ENCODE measurements at places on chromosomes 11 and 22.

DNA sequence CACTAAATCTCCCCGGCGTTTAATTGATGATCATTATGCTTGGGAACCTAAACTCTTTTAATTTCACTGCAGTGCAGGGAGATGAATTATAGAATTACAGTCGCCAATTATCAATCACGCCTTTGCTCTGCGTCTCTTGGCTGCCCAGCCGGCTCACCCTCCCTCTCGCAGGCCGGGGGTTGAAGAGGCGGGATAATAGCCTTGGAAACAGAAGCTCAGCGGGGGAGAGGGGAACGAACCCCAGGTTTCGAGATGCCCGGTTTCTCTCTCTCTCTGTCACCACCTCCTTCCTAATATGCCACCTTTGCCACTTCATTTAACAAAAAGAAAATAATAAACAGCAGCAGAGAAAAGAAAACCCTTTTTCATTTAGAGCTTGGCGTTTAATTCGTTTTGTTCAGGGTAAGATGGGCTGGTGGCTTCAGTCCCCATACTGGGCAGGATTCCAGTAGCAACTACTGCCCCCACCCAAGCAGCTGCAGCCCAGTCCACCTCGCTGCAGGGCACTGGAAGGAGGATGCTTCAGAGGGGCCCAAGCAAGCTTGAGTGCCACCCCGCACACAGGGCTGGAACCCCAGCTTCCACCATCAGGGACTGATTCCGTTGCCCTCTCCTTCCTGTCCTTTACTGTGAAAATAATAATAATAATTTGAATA, 271.7 kb downstream of the BUD13 start:
- no peak for DNase-seq

DNA sequence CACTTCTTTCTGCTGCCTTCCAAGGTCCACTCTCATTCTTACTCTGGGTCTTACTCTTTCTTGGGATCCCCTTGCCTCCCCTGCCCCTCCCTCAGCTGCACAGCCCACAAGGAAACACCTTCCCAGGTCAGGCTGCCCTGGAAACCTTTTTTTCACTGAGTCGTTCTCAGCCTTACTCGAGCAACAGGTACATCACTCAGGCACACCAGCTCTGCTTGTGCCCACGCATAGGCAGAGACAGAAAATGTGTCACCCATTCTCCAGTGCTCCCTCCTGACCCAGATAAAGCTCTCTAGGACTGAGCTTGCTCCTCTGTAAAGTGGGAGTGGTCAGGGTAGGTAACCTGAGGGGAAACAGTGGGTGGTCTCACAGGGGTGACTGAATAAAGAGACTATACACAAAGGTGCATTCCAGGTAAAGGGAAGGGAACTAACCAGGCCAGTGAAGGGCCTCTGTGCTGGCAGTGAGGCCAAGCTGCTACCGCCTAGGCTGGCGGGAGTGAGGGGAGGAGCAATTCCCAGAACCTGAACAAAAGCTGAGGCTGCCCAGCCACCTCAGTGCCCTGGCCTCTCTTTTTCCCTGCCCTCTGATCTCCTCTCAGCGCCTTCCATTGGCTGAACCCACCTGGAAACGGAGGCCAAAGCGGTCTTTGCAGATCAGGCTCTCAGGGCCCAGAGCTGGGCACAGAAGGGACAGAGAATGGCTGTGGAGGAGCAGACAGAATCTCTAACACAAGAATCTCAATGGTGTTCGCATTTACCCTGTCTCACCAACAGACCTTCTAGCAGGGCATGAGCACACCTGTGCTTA, 15.9 kb downstream of the PRG3 start:
- no peak for DNase-seq

DNA sequence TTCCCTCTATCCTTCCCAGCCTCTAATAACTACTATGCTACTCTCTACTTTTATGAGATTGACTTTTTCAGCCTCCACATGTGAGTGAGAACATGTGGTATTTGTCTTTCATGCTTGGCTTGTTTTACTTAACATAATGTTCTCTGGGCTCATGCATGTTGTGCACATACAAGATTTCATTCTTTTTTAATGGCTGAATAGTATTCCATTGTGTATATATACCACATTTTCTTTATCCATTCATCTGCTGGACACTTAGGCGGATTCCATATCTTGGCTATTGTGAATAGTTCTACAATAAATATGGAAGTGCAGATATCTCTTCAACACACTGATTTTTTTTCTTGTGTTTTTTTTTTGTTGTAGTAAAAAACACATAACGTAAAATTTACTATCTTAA, 19.4 kb downstream of the OSBP2 start:
- no peak for DNase-seq

GRCh38 chr11:43515090-43515489, 156.4 kb downstream of the TTC17 start:
- DNase-seq = no peak

DNA sequence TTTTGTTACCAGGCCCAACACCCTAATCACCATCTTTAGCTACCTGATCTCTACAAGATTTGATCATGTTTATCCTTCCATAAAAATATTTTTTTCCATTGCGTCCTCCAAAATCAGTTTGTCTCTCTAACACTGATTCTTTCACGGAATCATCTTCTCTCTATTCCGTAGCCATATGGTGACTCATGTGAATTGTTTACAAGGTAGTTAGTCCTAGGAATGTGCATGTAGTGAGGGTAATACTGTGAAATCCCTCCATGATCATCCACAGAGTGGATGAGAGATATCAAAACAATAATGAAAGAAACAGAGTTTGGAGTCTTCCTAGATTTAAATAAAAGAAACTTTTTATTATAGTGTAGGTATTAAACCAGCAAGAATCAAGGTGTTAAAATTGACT, 230.2 kb downstream of the METTL15 start:
- no peak for DNase-seq

DNA sequence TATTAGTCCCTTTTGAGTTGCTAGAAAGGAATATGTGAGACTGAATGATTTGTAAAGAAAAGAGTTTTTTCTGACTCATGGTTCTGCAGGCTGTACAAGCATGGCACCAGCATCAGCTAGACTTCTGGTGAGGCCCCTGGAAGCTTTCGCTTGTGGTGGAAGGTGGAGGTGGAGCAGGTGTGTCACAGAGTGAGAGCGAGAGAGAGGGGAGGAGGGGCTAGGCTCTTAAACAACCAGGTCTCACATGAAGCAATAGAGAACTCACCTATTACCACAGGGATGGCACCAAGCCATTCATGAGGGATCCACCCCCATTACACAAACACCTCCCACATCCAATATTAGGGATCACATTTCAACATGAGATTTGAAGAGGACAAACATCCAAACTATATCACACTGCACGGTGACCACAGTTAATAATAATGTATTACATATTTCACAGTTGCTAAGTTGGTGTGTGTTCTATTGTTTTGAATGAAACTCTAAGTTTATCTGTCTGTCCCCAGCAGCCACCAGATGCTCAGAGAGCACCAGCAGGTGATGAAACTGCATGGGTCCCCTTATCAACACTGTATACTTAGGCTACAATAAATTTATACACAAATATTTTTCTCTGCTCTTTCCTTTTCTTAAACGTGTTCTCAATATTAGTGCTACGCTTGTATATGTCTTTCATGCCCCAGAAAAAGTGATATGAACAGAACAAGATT, 14.1 kb downstream of the ZFP91 start:
- no peak for DNase-seq

- DNase-seq = no peak
Observed at GRCh38 chr22:19871023-19871844, 16.6 kb upstream of the GNB1L start.

DNA sequence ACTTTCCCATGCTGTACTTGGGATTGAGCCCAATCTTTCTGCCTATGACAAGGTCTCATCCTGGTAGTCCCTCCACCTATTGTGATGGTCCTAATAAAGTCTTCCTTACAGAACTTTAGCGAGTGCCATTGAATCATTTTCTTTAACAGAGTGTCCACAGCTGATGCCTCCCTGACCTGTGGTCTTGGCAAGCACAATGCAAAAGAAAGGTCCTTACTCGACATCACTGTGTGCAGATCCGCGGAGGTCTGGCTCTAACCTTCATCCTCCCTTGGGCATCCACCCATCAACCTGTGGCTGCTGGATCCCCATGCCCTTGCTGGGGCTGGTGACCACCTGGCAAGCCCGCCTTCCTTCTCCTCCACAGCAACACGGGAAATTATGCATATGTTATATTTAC, 1203.9 kb downstream of the TBC1D22A start:
- DNase-seq = no peak

DNA sequence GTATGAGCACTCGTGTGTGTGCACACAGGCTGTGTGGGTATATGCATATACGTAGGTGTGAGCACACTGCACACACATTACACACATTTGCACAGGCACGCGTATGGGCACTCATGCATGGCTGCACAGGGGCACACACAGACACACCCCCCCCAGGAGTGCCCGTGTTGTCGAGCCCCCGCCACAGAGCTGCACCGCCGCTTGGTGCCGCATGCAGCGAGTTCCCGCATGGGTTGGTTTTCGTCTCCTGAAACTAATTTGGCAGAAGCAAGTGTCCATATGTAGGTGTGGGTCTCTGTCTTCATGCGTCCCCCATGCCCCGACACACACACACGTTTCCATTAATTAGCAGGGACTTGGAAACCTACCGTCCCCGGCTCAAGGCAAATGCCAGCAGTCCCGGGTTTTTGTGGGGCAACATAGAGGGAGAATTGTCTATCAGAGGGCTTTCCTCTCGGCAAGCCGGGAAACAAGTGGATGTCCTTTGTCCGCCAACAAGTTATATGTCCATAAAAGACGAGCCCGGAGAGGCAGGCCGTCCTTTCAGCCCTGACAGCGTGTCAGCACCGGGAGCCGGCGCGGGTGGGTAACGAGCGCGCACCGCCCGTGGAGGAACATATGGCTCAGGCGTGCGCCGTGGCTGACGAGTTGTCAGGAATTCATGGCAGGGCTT, 1291.7 kb downstream of the BRD1 start:
- no peak for DNase-seq

- DNase-seq = no peak
Observed at GRCh38 chr11:29629286-29629685, 387.5 kb downstream of the KCNA4 start.

GRCh38 chr11:117980720-117981119, 5.5 kb upstream of the IL10RA start:
- DNase-seq = no peak

GRCh38 chr11:1937616-1938342, 9.4 kb upstream of the MRPL23 start:
- no peak for DNase-seq

GRCh38 chr11:57476757-57477506, 16.6 kb downstream of the RTN4RL2 start:
- DNase-seq = no peak

GRCh38 chr11:122069707-122070360, 46.2 kb downstream of the BLID start:
- no peak for DNase-seq

- no peak for DNase-seq
Observed at GRCh38 chr11:27707676-27708075, 7.4 kb upstream of the BDNF start.

- DNase-seq = no peak
Observed at GRCh38 chr22:19912271-19912999, 29.1 kb upstream of the COMT start.

DNA sequence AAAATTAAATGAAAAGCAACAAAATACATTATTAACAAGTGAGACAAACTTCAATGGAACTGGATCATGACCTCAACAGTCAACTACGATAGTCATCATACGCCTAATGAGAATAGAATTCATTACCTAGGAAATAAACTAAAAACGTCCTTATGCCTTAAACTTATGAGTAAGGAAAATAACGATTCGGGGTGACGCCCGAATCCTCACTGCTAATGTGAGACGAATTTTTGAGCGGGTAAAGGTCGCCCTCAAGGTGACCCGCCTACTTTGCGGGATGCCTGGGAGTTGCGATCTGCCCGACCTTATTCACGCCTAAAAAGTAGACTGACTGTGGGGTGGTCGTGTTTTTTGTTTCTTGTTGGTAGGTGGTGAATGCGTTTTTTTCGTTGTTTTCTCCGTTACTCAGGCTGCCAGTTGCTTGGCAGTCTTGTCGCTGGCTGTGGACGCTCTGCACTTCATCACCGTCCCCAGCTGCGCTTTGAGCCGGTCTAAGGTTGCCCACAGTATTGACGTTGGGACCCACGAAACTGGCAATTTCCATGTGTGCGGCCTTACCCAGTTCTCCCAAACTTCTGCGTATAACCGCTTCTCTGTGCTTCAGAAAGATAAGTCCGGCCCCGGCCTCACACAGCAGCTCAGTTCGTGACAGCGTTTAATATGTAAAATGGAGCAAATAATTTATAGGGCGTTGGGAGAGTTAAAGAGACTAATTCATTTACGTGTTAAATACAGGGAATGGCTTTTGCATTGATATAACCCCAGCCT, 593 bp upstream of the POLDIP3 start:
- peak; percentile 52 for DNase-seq

DNA sequence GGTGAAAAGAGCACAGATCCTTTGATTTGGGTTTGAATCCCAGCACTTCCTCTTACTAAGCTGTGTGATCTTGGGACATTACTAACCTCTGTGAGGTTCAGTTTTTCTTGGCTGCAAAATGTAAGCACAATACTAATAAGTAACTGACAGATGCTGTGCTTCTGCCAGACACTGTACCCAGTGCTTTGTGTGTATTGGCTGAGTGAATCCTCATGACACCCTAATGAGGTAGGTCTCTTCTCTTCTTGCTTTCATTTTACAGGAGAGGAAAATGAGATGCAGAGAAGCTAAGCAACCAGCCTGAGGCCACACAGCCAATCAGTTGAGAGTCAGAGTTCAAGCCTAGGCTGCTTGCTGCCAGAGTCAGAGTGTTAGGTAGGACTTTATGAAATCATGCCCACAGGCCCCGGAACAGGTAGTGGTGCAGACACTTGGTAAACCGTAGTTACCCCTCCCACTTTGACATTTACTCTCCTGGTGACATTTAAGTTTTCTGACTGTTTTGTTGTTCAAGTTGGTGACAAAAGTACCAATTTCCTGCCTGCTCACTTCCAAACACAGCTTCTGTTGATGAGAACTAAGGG, 21.2 kb downstream of the PTPRJ start:
- peak; percentile 69 for DNase-seq

GRCh38 chr11:68340003-68340767, 27.8 kb downstream of the LRP5 start:
- no peak for DNase-seq

- DNase-seq = no peak
Observed at GRCh38 chr11:1744891-1745700, 5.3 kb downstream of the IFITM10 start.

GRCh38 chr11:34558211-34558610, 44.6 kb upstream of the ELF5 start:
- DNase-seq = no peak

Data from stimulated activated CD4-positive, alpha-beta T cell treated with anti-CD3 and anti-CD28 coated beads, TNF-alpha, amount 100 ng/mL, for 1 hour (primary cell).